ENCODE measurements at places on chromosomes 7 and 10.

- DNase-seq = no peak
Observed at GRCh38 chr10:113954409-113954808, 89.3 kb upstream of the ADRB1 start.

DNA sequence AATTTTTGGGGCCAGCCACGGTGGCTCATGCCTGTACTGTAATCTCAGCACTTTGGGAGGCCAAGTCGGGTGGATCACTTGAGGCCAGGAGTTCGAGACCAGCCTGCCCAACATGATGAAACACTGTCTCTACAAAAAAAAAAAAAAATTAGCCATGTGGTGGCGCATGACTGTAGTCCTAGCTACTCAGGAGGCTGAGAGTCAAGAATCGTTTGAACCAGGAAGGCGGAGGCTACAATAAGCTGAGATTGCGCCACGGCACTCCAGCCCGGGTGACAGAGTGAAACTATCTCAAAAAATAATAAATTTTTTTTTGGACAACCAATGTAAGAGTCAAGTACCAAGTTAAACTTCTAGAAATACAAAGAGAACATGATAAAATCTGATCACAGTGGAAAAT is 164.6 kb downstream of the AVL9 start:
- DNase-seq = no peak

GRCh38 chr10:121518333-121518732 is 79.9 kb downstream of the FGFR2 start:
- no peak for DNase-seq

- DNase-seq = no peak
Observed at GRCh38 chr7:1671594-1672451, 1.7 kb downstream of the ELFN1 start.

DNA sequence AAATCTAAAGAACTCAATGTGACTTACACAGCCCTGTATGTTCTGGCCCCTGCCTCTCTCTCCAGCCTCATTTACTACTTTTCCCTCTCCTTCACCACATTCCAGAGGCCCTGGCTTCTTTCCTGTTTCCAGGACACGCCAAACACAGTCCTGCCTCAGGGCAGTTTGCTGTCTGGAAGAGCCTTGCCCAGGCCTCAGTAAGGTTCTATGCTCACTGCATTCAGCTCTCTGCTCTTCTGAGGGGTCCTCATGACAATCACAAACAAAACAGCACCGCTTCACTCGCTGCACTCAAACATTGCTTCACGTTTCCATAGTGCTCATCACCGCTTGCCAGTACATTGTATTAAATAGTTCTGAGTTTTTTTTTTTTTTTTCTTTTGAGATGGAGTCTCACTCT is 35.1 kb upstream of the GARS1 start:
- DNase-seq = no peak

DNA sequence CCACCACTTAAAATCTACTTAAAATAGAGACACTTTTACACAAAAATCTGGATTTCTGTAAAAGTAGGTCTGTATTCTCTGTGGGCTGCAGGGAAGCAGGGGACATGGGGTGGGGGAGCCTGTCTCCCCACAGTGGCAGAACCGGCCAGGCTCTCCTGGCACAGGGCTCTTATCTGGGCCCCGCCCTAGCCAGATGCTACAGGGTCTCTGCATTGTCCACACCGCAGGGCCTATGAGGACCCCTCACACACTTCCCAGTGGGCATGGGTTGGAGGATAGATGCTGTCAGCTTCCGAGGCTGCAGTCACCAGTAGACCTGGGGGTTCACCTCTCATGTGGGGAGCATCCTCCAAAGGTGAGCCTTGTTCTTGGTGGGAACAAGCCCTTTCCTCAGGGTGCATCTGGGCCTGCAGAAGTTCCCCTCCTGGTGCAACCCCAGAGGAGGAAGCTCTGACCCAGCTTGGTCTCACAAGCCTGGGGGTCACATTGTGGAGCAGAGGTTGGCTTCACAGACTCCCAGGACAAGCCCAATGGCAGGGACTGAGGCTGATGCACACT is 15.4 kb upstream of the MYL7 start:
- no peak for DNase-seq

DNA sequence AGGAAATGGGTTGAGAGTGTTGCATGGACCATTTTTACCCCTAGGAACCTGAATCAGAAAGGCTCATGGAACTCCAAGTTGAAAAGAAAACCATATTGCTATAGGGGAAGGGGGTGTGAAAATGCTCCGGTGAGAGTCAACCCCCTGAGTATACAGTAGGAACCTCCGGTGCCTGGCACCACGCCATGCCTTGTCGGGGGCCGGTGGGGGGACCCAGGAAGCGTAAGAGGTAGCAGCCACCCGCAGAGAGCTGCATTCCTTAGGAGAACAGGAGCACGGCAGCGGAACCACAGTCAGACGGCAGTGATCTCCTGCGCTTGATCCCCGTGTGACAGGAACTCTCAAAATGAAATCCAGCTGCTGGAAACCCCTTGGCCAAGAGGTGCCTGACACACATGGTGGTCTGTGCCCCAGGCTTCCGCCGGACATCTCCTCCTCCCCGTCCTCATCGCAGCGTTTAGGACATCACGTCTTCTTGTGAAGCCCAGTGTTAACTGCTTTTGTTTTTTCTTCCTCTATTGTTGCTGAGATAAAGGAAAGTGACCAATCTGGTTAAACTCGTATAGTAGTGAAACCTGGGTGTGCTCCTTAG is 186.8 kb downstream of the CELF2 start:
- DNase-seq = no peak

- no peak for DNase-seq
Observed at GRCh38 chr10:97333351-97333600, 1.3 kb downstream of the FRAT2 start.

DNA sequence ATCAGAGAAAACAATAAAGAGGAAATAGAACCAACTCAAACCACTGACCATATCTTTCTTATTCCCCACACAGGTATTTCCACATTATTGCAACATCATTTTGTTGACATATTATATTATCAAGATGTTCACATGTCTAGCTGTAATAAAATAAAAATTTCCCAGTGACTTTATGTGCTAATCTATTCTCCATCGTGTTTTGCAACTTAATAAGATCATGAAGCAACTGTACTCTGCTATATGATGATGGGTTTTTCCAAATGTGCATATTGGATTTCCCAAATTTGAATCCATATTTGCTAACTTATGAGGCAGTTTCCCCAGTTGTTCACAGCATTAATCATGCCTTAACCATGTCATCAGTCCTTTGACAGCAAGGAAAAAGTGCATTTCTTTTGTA is 127.8 kb downstream of the ITGB8 start:
- no peak for DNase-seq

DNA sequence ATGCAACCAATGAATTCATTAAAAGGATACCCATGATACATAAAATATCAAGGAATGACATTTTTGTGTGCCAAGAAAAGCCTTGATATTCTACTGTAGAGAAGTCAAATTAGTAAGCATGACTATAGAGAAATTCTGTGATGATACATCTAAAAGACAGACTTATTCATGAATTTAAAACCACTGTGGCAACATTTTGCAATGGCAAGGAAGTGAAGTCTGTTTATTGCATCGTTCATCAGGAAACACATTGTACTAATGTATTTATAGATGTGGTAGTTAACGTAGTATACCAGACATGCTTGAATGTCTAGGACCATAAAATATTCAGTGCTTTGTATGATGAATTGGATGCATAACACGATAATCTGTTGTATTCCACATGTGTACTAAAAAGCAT is 9.3 kb upstream of the CLEC5A start:
- no peak for DNase-seq

- DNase-seq = peak; percentile 10
Observed at GRCh38 chr10:127977357-127978009, 70.6 kb downstream of the PTPRE start.

DNA sequence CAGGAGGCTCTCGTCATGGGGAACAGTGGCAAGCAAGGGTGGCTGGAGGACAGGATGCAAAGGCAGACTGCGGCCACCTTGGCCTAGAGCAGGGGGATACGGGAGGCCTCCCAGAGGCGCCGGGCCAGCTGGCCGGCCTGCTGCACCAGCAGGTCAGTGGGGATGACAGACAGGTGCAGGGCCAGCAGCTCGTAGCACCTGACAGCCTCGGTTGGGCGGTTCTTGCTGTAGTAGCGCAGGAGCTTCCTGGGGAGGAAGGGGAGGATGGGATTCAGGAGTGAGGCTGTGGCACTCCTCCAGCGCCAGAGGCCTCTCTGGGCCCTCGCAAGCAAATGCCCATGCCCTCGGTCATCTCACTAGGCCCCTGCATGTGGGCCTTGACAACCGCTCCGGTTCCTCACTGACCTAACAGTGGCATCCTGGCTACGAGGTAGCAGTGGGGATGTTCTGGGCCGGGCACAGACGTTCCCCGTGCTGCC is 2.5 kb upstream of the PYROXD2 start:
- no peak for DNase-seq

DNA sequence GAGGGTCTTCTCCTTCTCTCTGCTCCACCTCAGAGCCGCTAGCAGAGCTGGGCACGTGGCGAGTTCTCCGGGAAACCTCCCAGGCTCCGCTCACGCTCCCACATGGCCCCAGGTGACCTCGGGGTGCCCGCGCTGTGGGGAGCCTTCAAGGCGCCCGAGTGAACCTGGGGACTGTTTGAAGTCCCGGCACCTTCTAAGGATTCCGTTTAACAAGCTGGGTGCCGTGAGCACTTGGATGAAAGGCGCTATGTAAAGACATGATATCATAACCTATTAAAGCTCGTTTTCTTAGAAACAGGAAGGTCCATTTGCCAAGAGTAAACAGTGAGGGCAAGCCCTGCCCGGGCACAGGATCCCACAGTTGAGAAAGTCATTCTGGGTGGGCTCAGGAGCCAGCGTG is 15.8 kb upstream of the MYL10 start:
- no peak for DNase-seq

- DNase-seq = no peak
Observed at GRCh38 chr7:92973974-92974373, 137.6 kb upstream of the CDK6 start.

GRCh38 chr7:103989785-103990767 is 618 bp upstream of the RELN start:
- no peak for DNase-seq

DNA sequence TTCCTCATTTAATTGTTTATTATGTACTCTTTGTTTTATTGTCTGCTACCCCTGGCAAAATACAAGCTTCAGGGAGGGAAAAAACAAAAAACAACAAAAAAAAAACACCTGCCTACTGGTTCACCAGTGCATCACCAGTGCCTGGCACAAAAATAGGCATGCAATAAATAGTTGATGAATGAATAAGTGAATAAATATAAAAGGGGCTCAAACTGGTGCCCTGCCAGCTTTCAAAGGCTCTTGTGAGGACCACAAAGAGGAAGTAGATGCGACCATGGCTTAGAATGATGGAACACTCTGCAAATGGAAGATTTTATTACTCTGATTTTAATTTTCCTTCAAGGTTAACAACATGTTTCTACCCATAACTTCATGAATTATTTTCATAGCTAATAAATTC is 213.0 kb upstream of the INHBA start:
- no peak for DNase-seq

- DNase-seq = no peak
Observed at GRCh38 chr10:45580371-45581215, 92.0 kb downstream of the ZFAND4 start.

DNA sequence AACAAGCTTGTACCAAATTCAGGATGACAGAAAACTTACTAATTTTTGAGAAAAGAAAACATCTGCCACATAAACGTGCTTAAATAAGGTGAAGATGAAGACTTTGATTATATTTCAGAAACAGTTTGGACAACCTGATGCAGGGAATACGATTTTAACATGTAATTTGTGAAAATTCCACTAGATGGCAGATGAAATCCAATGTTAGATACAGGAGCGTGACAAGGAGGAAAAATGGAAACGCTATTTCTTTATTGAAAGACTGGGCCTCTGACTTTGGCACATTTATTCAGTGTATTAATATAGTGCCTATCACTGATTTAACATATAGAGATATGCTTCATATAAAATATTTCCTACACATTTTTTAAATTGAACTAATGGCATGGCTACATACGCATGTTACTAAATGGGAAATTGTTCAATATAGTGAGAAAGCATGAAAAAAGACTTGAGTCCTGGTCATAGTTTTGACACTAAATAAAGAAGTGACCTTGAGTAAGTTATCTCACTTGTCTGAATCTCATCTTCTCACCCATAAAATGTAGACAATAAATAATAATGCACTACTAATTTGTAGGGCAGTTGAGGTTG is 60.7 kb downstream of the CD36 start:
- DNase-seq = peak; percentile 69

DNA sequence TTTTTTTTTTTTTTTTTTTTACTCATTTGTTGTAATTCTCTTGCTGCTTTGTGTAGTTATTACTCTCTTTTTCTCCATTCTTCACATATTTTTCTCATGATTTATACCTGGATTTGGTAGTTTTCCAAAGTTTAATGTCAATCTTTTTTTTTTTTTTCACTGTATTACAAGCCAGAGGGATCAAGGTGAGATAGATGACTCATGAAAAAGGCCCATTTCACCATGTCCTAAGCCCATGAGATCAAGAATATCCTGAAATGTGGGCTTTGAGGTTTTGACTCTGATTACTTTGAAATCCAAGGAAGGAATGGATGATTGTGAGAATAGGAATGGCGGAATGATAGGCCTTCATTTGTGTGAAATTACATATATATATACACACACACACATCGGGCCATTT is 31.1 kb downstream of the TAX1BP1 start:
- DNase-seq = no peak

DNA sequence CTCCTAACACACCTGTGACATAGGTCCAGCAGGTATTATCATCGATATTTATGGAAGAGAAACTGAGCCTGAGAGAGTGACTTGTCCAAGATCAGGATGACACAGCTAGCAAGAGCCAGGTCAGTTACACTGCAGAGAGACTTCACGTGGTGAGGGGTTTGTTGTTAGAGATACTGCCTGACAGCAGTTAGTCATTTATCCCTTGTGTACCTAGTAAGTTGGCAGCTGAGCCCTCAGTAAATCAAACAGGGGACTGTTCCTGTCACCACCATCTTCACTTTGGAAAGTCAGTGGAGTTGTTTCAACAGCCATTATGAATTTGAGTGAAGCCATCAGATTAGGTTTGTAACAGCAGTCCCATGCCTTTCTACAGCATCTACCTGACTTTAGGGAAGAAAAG is 87.5 kb upstream of the GATA3 start:
- no peak for DNase-seq

GRCh38 chr7:2792856-2793487 is 51.1 kb downstream of the GNA12 start:
- DNase-seq = no peak

GRCh38 chr7:153322991-153323390 is 563.4 kb downstream of the ACTR3B start:
- no peak for DNase-seq

GRCh38 chr7:158329014-158329610 is 258.5 kb downstream of the PTPRN2 start:
- no peak for DNase-seq

- no peak for DNase-seq
Observed at GRCh38 chr7:514651-515598, 4.7 kb downstream of the PDGFA start.
